ENCODE measurements at places on chromosomes 3 and 15. TPM values are rescaled to one million over a fixed set of nuclear protein-coding genes. Genes with fewer than 3 reads are reported as not detected.
A peak's percentile ranks its signal among the peaks of the same experiment; 100 is the strongest.

DNA sequence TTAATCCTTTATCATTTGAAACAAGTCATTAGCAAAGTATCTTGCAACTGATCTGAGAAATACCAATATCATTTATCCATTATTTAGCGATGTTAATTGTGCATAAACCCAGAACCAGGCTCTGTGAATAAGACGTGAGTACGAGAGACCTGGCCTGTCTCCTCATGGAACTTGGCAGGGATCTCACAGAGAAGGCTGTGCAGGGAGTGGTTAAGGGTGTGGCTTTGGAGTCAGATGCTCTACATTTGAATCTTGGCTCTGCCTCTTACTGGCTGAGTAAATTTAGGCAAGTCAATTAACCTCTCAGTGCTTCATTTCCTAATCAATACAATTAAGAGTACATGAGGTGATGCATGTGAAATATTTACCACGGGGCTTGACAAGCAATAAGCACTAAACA lies 39.9 kb upstream of the TBL1XR1 start:
- H3K27me3 ChIP-seq = no peaks in the 10 kb centered on the region
- no peaks in the 10 kb centered on the region for H3K4me1 ChIP-seq
- H3K27ac ChIP-seq = no peak overlapping the region
- no peak overlapping the region for H3K4me3 ChIP-seq
- H3K36me3 ChIP-seq = no peaks in the 10 kb centered on the region

- no peaks in the 10 kb centered on the region for H3K36me3 ChIP-seq
- H3K4me3 ChIP-seq = no peak overlapping the region
- DNase-seq = no peak
Measured at GRCh38 chr15:89426500-89426899, 69.9 kb downstream of the RHCG start.

- H3K27ac ChIP-seq = no peak overlapping the region
- no peak overlapping the region for H3K4me3 ChIP-seq
- H3K27me3 ChIP-seq = no peaks in the 10 kb centered on the region
- H3K4me1 ChIP-seq = no peaks in the 10 kb centered on the region
- DNase-seq = peak; percentile 44
Measured at GRCh38 chr15:28112962-28113361, 13.8 kb upstream of the OCA2 start.

GRCh38 chr3:48344867-48345507 lies 11.5 kb upstream of the SPINK8 start:
- DNase-seq = no peak
- H3K27me3 ChIP-seq = no peaks in the 10 kb centered on the region
- no peaks in the 10 kb centered on the region for H3K4me1 ChIP-seq
- H3K36me3 ChIP-seq = no peaks in the 10 kb centered on the region
- H3K27ac ChIP-seq = no peak overlapping the region

The SLCO3A1 gene
- total RNA-seq = 29.0 TPM

DNA sequence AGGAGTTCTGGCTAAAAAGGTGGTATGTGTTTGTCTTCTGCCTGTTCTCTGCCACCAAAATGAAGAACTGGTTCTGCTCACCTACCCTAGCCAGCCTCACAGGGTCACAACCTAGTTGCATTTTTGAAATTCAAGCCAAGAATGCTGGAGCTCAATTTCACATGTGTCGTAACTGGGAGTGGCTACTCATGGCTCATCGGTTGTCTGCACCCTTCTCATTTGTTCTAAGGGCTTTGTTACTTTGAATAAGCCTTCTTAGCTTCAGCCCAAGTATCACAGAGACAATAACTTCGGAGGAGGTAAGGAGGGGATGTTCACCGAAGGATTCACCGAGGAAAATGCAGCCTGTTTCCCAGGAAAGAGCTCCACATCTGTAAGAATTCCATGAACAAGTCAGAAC lies 134.3 kb upstream of the RARB start:
- H3K4me3 ChIP-seq = no peak overlapping the region
- no peaks in the 10 kb centered on the region for H3K27me3 ChIP-seq
- no peak for DNase-seq
- no peaks in the 10 kb centered on the region for H3K4me1 ChIP-seq
- H3K36me3 ChIP-seq = no peaks in the 10 kb centered on the region

The GNB5 gene
- total RNA-seq = 26.5 TPM

The NMD3 gene
- 52.2 TPM for total RNA-seq

The PLSCR5 gene
- not detected for total RNA-seq

GRCh38 chr3:184683234-184683633 lies 28.6 kb downstream of the MAGEF1 start:
- H3K4me3 ChIP-seq = no peak overlapping the region
- peaks cover 11% of the 10 kb centered on the region for H3K4me1 ChIP-seq
- H3K27ac ChIP-seq = no peak overlapping the region

GRCh38 chr3:189822726-189823125 lies 191.5 kb downstream of the TP63 start:
- no peak overlapping the region for H3K4me3 ChIP-seq
- no peaks in the 10 kb centered on the region for H3K27me3 ChIP-seq
- no peaks in the 10 kb centered on the region for H3K36me3 ChIP-seq
- H3K27ac ChIP-seq = peak overlapping the region; percentile 80

- H3K36me3 ChIP-seq = no peaks in the 10 kb centered on the region
- no peak overlapping the region for H3K27ac ChIP-seq
- H3K4me1 ChIP-seq = peaks cover 19% of the 10 kb centered on the region
- no peak for DNase-seq
Measured at GRCh38 chr3:132550579-132551305, 46.3 kb upstream of the ACKR4 start.

The NR2E3 gene
- total RNA-seq = 0.48 TPM

DNA sequence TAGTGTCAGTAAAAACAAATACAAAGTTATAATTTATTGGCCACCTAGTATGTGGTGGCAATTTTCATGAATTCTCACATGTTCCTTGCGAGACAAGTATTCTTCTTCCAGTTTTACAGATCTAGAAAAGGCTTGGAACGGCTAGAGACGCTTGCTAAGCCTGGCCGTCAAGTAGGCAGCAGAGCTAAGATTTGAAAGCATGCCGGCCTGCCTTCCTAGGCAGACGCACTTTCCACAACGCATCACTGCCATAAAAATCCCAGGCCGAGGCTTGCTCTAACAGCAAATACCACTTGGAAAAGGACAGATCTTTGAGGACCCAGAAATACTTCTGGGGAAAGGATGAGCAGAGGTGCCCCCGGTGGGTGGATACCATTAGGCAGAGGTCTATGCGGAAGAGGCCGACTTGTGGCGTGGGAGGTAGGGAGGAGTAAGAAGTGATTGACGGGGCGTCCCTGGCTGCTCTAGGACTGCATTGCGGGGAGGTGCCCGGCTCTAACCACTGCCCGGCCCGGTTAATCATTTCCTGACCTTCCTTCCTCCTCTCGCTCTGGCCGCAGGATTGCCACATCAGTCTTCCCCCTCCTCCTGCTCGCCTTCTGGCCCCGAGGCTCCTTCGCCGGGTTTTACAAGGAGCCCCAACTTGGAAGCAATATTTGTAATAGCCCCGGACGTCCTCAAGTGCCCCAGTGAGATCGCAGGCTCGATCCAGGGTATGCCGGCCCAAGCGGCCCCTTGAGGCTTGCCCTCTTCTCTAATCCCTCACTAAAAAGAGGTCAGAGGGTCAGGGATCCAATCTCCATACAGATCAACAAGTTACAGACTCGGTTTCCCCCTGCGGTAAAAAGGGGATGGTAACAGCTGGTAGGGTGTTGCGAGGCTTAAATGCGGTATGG lies 1.3 kb upstream of the USP3 start:
- H3K4me1 ChIP-seq = peaks cover 60% of the 10 kb centered on the region
- H3K27me3 ChIP-seq = no peaks in the 10 kb centered on the region
- peak; percentile 96 for DNase-seq
- peak overlapping the region; percentile 90 for H3K4me3 ChIP-seq

DNA sequence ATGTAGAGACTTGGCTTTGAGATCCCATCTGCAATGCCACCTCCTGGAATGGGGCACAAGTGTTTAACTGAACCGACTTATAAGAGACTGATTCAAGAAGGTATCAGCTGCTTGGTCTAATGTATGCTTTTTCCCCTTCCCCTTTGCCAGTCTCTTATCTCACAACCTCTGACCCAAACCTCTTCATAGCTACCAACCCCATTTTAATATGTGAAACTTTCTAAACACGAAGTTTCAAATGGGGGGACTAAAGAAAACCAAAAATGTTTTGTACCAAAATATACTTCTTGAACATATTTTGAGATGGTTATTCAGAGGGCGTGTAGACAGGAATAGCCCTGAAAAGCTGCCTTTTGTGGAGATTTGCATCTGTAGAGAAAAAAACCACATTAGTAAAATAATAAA lies 73.1 kb downstream of the OXSM start:
- H3K4me1 ChIP-seq = no peaks in the 10 kb centered on the region
- H3K27ac ChIP-seq = no peak overlapping the region
- no peak for DNase-seq
- no peak overlapping the region for H3K4me3 ChIP-seq
- H3K36me3 ChIP-seq = no peaks in the 10 kb centered on the region
- H3K27me3 ChIP-seq = no peaks in the 10 kb centered on the region

DNA sequence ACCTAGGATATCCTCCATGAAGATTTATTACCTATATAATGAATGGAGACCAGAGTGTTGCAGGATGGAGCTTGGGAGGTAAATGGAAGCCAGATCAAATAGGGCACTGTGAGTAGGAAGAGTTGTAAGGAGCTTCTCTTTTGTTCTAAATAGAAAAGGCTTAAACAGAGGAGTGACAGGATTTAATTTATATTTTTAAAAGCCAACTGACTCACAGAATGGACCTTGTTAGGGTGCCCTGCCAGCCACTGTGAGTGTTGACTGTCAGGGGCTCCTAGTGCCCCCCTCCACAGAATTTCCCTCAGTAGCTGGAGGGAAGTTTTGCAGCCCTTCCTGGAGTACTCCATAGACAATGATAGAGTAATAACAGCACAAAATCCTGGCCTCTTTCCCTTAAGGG lies 547.5 kb downstream of the MCTP2 start:
- no peaks in the 10 kb centered on the region for H3K4me1 ChIP-seq
- no peak for DNase-seq
- H3K4me3 ChIP-seq = no peak overlapping the region
- no peaks in the 10 kb centered on the region for H3K36me3 ChIP-seq
- H3K27ac ChIP-seq = no peak overlapping the region

GRCh38 chr15:51874751-51875644 lies 45.5 kb downstream of the TMOD3 start:
- peaks cover 45% of the 10 kb centered on the region for H3K4me1 ChIP-seq
- no peak overlapping the region for H3K4me3 ChIP-seq
- DNase-seq = no peak
- peaks cover 22% of the 10 kb centered on the region for H3K36me3 ChIP-seq
- H3K27me3 ChIP-seq = no peaks in the 10 kb centered on the region

The C3orf22 gene
- not detected for total RNA-seq

DNA sequence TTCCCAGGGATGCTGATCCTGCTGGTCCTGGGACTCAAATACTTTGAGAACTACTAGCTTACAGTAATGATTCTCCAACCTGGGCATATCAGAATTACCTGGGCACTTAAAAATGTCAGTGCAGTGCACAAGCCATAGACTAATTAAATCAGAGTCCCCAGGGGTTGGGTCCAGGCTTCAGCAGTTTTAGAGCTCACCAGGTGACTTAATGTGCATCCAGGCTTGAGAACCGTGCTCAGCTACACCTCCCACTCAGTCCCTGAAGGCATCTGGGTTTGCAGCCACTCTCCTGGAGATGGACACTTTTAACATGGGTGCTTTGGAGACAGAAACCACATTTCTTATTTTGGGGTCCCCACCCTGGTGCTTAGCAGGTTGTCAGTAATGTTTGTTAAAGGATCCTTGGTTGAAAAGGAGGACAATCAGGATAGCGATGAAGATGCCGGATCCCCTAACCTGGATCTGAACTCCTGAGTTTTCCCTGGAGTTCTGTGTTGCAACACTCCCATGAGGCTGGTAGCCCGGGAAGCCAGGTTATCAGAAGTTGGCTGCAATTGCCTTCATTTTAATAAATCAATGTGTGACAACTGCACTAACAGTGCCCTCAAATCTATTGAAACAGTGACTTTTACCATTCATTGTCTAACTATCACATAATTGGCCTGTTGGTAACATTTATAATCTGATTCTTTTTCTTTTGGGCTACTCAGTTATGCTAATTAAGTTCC lies 48.1 kb downstream of the BFSP2 start:
- no peaks in the 10 kb centered on the region for H3K27me3 ChIP-seq
- peaks cover 7% of the 10 kb centered on the region for H3K4me1 ChIP-seq
- H3K27ac ChIP-seq = no peak overlapping the region
- no peak for DNase-seq
- no peaks in the 10 kb centered on the region for H3K36me3 ChIP-seq
- H3K4me3 ChIP-seq = no peak overlapping the region

The GPR15 gene
- not detected for total RNA-seq

DNA sequence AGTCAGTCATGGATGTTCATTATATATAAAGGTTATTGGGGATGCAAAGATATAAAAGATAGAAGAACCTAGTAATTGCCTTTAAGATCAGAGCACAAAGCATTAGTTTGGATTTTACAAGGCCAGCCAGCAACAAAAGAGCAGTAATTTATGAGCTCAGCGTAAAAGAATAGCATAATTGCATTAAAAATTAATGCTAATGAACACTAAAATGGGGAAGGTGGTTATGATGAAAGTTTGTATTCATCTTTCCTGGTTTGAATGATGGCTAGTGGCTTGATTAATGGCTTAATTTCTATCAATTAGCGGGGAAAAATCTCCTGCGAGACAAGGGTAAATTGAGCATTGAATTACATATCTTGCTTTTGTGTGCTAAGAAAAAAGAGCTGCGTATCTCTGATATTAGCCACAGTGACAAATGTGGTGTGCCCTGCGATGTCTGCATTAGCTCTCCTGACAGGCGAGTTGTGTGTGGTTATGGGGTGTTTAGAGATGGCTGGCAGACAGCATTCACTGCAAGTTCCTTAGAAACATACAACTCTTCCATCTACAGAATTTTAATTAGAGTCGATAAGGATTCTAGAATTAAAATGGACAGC lies 42.8 kb upstream of the MLF1 start:
- no peak overlapping the region for H3K4me3 ChIP-seq
- H3K4me1 ChIP-seq = no peaks in the 10 kb centered on the region
- H3K27me3 ChIP-seq = no peaks in the 10 kb centered on the region
- no peak for DNase-seq
- H3K27ac ChIP-seq = no peak overlapping the region
- H3K36me3 ChIP-seq = no peaks in the 10 kb centered on the region

GRCh38 chr3:135633078-135633477 lies 332.4 kb upstream of the PPP2R3A start:
- H3K4me3 ChIP-seq = no peak overlapping the region
- no peak overlapping the region for H3K27ac ChIP-seq
- H3K36me3 ChIP-seq = no peaks in the 10 kb centered on the region
- no peaks in the 10 kb centered on the region for H3K27me3 ChIP-seq
- no peak for DNase-seq

Measured in suprapubic skin (tissue), 4 donors.